ENCODE measurements at places on chromosomes 6 and 20.

DNA sequence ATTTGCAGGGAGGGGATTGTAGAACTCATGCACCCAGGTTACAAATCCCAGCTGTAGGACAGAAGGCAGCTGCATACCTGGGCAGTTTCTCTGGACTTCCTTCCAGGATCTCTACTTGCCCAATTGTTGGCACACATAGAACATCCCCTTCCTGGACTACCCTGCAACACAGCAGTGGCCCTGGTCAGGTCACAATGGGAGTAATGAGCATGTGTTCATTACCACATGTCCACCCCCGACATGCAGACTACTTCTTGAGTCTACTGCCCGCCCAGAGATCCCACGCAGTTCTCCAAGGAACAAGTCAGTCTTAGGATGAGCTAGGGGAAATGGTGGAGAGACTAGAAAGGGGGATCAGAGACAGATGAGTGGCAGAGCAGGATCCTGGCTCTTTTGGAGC, 5.1 kb downstream of the PEX6 start:
- DNase-seq: no peak

DNA sequence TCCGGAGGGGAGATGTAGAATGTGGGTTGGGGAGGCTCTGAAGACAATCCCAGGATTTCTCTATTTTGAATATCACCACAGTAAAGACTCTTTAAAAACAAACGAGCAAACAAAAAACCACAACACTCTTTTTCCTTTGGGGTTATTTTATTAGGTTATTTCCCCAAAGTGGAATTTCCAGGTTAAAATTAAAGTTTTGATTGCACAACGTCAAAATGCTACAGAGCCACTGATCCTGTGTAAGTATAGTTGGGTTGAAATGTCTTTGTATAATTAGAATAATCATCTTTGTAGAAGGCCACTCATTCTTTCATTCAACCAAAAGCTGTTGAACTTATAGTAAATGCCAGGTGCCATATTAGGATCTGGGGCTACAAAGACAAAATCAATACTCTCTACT, 19.6 kb upstream of the PIM1 start:
- no peak for DNase-seq

DNA sequence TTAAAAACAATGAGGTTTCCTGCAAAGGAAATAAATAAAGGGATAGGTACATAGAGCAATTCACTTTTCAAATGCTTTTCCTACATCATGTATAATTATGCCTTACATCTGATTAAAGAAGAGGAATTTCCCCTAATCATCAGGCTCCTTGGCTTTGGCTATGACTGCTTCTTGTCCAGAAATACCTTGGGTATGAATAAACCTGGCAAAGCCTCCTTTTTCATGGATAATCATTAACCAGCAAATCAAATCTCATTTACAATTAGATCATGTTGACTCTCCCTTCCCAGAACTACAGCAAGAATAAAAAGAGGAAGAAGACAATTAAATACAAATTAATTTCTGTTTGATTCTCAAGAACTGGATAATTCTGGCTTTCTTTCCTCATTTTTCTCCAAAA, 58.0 kb upstream of the CD2AP start:
- DNase-seq: no peak

DNA sequence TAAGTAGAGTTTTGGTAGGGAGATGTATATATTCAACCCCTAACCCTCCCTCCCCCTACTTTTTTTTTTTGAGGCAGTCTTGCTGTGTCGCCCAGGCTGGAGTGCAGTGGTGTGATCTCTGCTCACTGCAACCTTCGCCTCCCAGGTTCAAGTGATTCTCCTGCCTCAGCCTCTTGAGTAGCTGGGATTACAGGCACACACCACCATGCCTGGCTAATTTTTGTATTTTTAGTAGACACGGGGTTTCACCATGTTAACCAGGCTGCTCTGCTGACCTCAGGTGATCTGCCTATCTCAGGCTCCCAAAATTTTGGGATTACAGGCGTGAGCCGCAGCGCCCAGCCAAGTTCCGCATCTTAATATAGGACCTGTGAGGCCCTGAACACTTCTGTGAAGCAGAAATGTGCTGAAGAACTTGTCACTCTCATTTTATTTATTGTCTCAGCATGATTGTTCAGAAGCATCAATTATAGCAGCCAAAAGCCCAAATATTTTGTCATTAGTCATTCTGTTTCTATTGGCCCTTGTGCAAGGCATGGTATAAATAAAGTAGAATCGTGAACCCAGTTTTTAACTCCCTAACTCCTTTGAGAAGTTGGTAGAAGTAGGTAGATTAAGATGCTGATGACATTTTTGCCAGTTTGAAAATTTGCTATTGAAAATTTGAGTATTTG, 19.4 kb downstream of the DSTN start:
- DNase-seq: no peak
